H9 (cell line): ENCODE measurements at places on chromosomes 5 and 9. TPM values are rescaled to one million over a fixed set of nuclear protein-coding genes. Genes with fewer than 3 reads are reported as not detected.

Gene PCDHGA6
- 1.5 and 1.7 TPM in 2 replicates for total RNA-seq

Gene GDA
- 3.6 and 3.8 TPM in 2 replicates for total RNA-seq

Gene PCDHGB5
- 3.6 and 3.8 TPM in 2 replicates for total RNA-seq

Gene TNFSF15
- not detected in 2 replicates for total RNA-seq

Gene MED7
- total RNA-seq, result 10.7 and 10.8 TPM in 2 replicates

Gene GPR107
- total RNA-seq, result 38.0 and 38.6 TPM in 2 replicates

GRCh38 chr9:31364171-31364570, 1020.3 kb upstream of the ACO1 start:
- DNase-seq, result no peak

DNA sequence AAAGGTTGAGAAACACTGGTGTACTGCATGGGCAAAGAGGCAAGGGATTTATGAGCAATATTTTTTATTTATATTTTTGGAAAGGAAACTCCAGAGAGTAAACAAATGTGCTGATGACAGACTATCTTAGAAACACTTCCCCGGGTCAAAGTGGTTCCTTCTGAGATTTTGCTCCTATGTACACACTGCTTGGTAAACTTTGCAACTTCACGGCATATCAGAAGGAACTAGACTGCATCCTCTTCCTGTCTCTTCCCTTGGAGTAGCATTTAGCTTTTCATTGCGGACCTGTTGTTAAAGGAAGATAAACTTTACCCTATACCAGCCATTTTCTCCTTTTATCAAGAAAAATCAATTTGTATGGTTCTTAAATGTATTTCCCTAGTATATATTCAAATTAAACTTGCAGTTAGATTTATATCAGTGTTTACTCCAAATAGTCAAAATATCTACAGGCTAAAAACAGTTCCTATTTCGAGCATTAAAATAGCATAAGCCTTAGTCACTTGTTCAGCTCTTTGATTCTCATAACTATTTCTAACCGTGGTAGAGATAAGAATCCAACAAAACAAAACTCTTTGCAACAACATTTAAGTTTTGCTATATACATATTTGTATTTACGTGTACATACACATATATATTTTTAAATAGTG, 48.0 kb upstream of the LRRC19 start:
- DNase-seq, result no peak

GRCh38 chr9:35341021-35341420, 148.9 kb upstream of the RUSC2 start:
- no peak for DNase-seq

GRCh38 chr5:107485184-107485583, 185.6 kb downstream of the EFNA5 start:
- no peak for DNase-seq

- DNase-seq, result no peak
Measured at GRCh38 chr5:86716121-86716520, 98.4 kb downstream of the COX7C start.

- no peak for DNase-seq
Measured at GRCh38 chr9:70789086-70789485, 332.3 kb downstream of the TRPM3 start.

- no peak for DNase-seq
Measured at GRCh38 chr5:158027806-158028775, 169.1 kb upstream of the CLINT1 start.

GRCh38 chr5:60287174-60287771, 393.7 kb upstream of the PDE4D start:
- peak; percentile 76 for DNase-seq

- no peak for DNase-seq
Measured at GRCh38 chr5:102903074-102903871, 148.2 kb downstream of the PAM start.

DNA sequence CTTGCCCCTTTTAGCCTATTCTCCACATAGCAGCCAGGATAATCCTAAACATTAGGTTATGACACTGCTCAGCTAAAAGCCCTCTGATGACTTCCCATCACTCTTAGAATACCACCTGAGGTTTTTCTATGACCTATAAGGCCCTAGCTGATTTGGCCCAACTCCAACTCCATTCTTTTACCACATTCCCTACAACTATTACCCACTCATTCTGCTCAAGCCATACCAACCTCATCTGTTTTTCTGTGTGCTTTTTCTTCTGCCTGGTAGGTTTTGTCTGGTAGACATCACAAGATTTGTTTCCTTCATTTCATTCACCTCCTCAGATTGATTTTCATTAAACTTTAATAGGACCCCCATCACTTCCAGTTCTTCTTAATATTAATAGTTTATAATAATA, 12.5 kb upstream of the FCHO2 start:
- no peak for DNase-seq

- no peak for DNase-seq
Measured at GRCh38 chr9:129471201-129472019, 149.5 kb downstream of the C9orf50 start.

- DNase-seq, result no peak
Measured at GRCh38 chr9:90872835-90873294, 71.2 kb downstream of the SYK start.

GRCh38 chr5:69019668-69020375, 74.0 kb upstream of the SLC30A5 start:
- DNase-seq, result no peak

GRCh38 chr5:18236386-18236785, 602.1 kb downstream of the TAF11L14 start:
- DNase-seq, result no peak

DNA sequence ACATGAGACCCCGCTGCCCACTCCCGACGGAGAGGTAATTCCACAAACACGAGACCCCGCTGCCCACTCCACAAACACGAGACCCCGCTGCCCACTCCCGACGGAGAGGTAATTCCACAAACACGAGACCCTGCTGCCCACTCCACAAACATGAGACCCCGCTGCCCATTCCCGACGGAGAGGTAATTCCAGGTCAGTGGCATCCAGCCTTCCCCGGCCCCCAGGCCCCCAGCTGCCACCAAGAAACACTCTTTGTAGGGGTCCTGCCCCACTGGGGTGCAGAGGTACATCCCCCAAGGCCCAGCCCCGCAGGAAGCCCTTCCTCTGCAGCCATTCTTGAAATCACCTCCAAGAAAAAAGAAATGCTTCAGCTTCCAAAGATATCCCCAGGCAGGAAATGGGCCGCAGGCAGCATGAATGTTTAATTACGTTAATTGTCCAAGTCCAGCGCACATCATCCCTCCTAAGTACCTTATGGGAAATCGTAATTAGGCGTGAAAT, 115.9 kb downstream of the ADAMTS2 start:
- DNase-seq, result peak; percentile 15

GRCh38 chr9:117465706-117466105, 50.8 kb upstream of the ASTN2 start:
- DNase-seq, result no peak

DNA sequence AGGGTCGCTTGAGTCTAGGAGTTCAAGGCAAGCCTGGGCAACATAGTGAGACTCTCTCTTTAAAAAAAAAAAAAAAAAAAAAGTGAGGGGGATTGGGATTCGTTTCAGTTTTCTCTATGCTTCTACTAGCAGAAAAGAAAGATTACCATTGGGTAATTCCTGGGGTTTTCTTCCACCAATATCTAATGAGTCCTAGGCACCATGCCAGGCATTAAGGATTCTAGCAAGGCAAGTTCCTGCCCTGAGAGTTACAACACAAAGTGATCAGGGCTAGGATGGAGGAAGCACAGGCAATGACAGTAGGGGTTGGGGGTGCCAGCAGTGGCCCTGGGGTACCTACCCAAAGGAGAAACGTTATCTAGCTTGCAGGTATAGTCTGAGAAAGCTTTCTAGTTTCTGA, 90.8 kb downstream of the PCDH1 start:
- no peak for DNase-seq

DNA sequence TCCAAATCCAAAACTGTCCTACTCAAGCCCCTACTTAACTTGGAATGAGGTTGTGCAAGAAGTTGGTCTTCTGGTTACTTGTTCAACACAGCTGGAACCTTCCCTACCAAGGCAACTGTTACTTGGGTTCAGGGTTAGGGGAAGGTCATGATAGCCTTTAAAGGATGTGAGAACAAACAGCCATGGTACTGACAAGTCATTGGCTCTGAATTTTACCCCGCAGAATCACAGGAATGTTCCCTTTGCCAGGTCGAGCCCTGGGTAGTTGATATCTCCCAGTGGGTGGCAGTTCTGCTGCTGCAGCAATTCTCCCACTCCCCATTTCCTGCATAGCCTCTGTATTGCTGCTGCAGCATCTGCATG, 396.1 kb upstream of the MPDZ start:
- no peak for DNase-seq

GRCh38 chr5:15384581-15384980, 115.4 kb upstream of the FBXL7 start:
- DNase-seq, result no peak
